ENCODE measurements at places on chromosomes 7 and 10.

GRCh38 chr7:77444123-77444522, 28.0 kb upstream of the GSAP start:
- no peak for DNase-seq

- DNase-seq: no peak
Measured at GRCh38 chr7:69365651-69366192, 232.6 kb upstream of the AUTS2 start.

DNA sequence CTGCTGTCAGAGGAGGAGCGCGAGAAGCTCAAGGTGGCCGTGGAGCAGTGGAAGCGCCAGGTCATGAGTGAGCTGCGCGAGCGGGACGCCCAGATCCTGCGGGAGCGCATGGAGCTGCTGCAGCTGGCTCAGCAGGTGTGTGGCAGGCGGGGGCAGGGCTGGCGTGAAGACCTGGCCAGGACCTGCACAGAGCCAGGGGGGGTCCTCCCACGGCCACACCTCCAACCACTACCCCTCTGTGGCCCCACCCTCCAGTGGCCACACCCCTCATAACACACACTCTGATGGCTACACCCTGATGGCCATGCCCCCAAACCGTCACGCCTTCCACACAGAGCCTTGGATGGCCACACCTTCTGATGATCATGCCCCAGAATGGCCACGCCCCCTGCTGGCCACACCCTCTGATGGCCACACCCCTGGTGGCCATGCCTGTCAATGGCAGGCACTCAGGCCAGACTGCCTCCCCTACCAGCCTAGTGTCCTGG, 23.4 kb upstream of the DPYSL4 start:
- peak; percentile 11 for DNase-seq

- DNase-seq: no peak
Measured at GRCh38 chr7:19333706-19334105, 188.5 kb upstream of the FERD3L start.

DNA sequence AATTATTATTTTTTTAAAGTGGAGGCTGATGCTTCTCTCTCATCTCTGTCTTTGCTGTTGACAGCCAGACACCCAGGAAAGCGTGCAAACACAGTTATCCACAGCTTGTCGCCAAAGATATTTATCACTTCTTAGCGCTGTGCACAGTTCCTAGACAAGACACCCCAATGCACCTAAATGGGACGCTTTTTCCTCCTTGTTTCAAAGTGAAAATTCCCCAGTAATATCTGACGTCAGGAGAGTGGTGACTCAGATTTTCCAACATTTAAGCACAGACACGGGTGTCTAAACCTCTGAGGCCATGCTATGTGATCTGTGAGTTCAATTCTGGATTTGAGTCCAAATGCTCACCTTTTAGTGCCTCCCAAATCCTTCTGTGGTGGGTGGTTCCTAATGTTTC, 151.6 kb downstream of the EMX2 start:
- no peak for DNase-seq

DNA sequence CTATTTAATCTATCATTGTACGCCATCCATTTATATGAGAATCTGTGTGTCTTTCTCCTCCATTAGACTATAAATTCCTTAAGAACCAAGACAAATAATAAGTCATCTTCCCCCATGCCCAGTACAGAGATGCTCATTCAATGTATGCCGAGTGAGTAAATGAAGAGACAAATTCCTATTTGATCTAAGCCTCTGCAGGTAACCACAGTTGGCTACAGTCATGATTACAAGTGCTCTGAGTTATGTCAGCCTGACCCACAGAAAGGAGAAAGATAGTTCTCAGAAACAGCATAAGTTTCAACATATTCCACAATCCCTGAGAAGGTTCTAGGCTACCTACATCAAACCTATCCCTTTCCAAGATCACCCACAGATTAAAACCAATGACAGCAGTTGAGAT, 46.1 kb downstream of the MPP7 start:
- no peak for DNase-seq

DNA sequence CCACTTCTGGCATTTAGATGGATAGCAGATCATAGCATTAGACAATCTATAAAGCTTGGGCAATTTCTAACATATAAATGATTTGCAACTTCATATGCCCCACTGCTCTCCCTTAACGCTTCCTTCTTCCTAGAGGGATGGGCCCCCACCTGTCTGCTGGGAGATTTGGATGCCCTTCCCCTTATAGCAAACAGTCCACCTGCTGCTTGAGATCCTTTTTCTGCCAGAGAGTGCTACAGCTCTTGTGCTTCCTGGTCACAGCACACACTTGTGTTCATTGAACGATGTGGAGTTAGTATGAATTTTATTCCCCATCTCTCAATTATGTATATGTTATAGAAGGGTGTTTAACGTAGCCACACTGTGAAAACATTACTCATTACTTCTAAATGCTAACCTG, 10.4 kb upstream of the PCGF5 start:
- no peak for DNase-seq

GRCh38 chr7:139659922-139660316, 117.9 kb downstream of the HIPK2 start:
- DNase-seq: no peak
